NCI-H1048 (cell line): ENCODE measurements at places on chromosomes 12 and 14.

DNA sequence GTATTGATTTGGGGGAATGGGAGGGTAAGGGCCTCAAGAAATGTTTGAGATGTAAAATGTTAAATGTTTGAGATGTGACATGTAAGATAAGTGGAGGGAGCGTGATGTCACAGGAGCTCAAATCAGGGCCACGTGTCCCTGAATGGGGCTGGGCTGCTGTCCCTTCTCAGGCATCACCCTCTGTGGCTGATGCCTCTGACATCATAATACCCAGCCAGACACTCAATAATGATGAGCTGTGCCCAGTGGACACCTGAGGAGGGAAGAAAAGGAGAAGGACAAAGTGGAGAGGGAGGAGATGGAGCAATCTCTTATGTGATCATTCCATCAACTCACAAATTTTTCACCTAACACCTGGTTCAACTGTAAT lies 120.8 kb downstream of the SAMD4A start:
- DNase-seq: no peak

DNA sequence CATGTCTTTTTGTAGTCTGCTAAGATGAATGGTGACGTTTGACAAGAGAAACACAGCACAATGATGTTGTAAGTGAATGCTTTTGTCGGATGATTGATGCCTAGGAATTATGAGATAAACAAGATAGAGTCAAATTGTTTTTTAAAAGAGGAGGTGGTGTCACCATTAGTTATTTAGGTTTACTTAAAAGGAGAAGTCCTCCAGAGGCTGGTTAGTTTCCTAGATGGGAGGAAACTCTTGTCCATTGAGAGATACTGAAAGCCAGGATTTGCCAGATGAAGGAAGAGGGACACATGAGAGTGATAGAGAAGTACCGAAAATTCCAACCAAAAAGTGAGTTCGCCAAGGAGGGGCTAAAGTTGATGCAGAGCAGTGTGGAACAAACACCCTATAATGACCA lies at the start of gene OR10G2:
Gene OR10G2 (minus strand): TSS at position 101 of the 400 bp plus-strand sequence. CDS start 98 bp downstream, at position 3.
- DNase-seq: no peak

- DNase-seq: no peak
Measured at GRCh38 chr14:78524196-78524595, 354.0 kb downstream of the NRXN3 start.

DNA sequence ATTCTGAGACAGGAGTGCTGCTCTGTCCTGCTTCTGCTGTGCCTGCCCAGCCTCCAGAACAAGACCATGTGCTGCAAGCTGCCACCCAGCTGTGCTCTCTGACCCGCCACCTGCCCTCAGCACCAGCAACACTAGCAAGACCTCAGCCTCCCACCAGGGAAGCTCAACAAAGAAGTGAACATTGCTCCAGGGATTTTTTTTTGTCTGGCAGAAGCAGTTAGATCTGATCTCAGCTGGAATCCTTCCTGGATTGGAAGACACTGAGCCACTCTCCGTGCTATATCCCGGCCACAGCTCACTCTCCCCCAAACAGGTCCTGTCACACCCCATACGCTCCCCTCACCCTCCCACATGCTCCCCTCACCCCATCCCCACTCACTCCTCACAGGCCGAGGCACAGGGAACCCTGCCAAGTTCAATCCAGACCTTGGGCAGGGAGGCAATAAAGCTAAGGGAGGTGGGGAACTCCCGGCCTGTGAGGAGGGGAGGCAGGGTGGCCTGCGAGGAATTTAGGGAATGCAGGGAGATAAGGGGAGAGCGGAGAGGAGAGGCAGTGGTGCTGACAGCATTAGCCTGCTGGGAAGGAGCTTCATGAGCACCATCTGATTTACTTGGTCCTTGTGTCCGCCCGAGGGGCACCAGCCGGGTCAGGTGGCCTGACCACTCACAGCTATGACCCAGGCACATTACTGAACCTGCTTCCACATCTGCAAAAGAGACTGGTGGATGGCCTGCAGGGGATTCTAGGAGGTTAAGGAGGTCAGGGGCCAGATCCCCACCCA lies 29.7 kb downstream of the CCDC85C start:
- no peak for DNase-seq

GRCh38 chr12:130716969-130717366 lies 869 bp upstream of the RIMBP2 start:
- no peak for DNase-seq

GRCh38 chr14:26811756-26812305 lies 214.0 kb upstream of the NOVA1 start:
- no peak for DNase-seq

DNA sequence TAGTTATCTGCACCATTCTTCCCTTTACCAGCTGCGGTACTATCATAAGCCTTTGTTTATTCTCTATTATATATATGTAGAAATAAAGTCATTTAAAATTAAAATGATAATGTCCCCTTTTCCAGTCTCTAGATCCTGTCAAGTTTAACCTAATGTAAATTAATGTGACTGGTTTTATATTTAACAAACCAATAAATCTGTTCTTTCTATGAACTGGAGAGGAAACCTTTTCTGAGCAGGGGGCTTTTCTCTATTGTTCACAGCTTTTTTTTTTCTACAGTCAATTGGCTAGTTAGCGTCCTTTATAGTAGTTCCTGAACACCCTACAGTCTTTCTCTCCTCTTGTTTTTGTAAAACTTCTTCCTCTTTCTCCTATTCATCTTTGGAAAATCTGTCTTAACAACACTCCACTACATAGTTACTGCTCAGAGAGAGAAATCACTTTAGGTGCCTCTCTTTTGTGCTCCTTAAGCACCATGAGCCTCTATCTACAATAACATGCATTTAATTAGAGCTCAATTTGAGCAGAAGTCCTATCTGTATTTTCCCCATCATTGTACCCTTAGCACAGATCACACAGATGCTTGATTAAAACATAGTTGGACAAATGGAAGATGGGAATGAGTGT lies 332.6 kb upstream of the SYT1 start:
- DNase-seq: no peak

DNA sequence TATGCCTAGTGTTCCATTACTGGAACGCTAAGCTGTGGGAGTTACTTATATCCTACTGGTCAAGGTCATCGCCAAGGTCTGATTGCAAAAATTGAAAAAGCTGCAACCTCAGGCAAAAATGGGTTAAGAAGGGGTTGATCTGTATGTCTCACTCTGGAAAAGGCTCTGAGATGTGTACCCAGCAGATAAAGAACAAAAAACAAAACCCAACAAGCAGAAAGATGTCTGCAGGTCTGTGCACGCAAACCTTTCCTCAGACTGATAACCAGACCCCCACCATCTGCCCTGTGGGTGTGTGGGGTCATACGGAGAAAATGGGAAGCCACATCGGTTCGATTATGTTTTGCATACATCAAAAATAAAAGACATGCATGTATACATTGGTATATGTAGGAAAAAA lies 56.4 kb downstream of the TESC start:
- DNase-seq: no peak

DNA sequence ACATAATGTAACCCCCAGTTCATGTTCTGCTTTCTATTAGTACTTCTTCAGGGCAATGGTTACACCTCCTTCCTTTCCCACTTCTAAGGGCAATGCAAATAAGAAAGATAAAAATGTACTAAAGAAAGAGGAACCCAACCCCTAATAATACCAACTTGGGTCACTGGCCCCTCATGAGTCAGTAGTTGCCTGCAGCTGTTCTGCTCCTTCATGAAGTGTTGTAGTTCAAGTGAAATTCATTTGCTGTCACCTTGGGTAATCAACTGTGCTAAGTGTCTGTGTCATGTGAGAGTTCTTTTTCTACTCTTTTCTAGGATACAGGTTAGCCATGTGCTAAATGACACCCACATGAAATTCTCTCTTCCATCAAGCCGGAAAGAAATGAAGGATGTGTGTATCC lies 91.8 kb downstream of the PLXNC1 start:
- no peak for DNase-seq

- no peak for DNase-seq
Measured at GRCh38 chr12:85278598-85279448, 1.2 kb upstream of the ALX1 start.

- DNase-seq: no peak
Measured at GRCh38 chr12:47805417-47805816, 14.3 kb downstream of the HDAC7 start.

DNA sequence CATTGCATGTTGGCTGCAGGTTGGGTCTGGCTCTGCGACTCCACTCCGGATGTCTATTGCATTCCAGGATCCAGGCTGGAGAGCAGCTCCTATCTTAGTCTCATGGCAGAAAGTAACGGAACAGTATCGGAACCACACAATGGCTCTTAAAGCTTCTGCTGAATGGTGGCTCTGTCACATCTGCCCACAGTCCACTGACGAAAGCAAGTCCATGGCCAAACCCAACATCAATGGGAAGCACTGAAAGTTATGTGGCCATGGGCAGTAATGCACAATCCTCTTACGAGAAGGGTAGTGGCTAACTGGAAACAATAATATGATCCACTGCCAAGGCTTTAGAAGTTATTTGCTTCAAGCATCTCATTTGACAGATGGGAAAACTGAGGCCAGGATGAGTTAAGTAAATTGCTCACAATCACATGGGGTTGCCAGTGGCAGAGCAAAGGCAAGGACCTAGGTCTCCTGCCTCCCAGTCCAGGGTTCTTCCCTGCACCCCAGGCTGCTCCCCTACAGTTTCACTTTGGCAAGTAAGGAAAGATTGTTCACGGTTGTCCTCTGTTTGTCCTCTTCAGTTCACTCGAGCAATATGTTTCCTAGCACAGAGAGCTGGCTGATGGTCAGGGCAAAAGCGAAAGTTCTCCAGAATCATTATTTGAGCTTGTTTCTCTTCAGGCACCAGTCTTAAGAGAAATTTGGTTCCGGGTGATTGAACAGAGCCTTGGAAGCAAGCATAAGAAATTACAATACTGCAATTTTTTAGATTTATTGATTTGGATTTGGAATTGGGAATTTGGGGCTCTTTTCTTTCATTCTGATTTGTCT lies 54.2 kb downstream of the CKAP4 start:
- DNase-seq: no peak

GRCh38 chr12:52741375-52742195 lies 35.6 kb downstream of the KRT76 start:
- peak; percentile 64 for DNase-seq

- DNase-seq: no peak
Measured at GRCh38 chr12:105559310-105559709, 228.8 kb downstream of the C12orf75 start.

DNA sequence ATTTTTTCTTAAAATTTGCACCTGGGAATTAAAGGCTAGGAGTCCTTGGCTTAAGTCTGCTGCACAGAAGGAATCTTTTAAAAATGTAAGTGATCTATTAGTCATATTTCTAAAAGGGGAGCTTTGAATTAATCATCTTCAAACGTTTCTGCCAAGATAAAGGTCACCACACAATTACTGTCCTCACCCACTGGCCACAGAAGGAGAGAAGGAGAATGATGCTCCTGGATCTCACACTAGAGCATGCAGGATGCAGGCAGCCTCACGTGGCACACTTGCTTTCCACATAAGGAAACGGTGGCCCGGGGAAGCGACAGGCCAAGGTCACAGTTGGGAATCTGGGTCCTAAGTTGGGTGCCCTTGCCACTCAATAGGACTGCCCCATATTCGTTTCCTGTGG lies 16.9 kb downstream of the PLEKHG7 start:
- DNase-seq: no peak

DNA sequence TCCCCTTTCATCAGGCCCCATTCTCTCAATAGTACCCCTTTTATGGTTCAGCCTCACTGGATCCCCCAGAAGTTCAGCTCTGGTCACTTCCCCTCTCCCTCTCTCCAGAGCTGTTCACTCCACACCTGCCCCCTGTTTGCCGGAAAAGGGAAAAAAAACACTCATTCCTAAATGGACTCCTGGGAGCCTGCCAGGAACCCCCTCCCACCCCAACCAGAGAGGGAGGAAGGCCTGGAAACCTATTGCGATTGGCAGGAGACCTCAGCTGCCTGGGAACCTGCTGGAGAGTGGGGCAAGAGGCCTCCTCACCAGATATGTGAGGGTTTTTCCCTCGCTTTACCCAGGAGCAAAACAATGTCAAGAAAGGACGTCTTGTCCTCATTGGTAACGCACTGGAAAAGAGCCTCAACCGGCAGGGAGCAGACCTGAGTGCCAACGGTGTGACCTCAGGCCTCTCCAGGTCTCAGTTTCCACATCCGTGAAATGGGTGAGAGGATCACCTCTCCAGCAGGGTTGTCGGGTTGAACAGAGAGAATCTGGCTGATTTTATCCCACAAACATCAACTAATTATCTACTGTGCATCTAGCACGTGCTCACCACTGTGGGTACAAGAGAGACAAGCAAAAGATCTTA lies 4.6 kb downstream of the DTX1 start:
- DNase-seq: no peak

DNA sequence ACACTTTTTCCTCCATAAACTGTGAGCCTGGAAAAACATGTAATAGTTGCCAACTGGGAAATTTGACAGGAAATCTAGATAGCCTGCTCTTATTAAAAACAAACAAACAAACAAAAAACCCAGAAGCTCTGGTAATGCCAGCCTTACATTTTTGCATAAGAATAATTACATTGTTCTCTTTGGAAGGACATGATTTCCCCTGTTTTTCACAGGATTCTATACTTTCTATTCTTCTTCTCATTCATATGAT lies 137.9 kb downstream of the AEBP2 start:
- no peak for DNase-seq

DNA sequence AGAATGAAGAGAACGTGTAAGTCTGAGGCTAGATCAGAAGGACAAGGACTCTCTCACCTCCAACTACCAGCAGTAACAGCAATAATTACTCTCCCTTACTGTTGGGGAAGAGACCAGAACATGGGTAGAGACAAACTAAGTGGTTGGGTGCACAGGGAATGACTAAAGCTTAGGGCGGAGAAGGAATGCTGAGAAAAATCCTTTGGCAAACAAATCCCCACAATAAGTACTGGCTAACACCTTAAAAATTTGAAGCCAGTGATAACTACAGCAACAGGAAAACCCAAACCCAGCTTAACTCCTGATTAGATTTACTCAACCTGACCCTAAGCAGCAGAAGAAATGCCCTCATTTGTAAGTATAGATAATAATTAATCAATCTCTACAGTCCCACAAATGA lies 759.0 kb downstream of the AACS start:
- DNase-seq: no peak

- no peak for DNase-seq
Measured at GRCh38 chr14:41607304-41607775, 664 bp downstream of the LRFN5 start.

DNA sequence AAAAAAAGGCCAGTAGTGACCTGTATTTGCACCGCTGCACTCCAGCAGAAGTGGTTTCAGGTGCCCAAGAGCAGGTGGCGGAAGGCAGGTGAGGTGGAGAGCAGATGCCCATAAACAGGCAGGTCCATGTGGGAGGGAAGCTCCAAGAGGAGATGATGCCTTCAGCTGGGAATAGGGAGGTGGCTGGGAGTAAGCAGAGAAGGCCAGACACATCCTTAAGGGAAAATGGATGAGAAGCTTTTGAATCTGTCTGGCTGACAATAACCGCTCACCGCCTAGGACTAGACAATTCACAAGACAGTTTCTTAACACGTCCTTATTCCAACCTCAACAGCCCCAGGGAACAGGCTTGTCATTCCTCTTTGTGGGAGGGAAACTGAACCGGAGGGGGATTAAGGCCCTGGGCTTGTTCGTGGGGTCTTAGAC lies 43.9 kb upstream of the PLEKHG6 start:
- no peak for DNase-seq

- DNase-seq: no peak
Measured at GRCh38 chr14:75389679-75390078, 38.1 kb upstream of the JDP2 start.

- DNase-seq: no peak
Measured at GRCh38 chr12:52539083-52539820, 13.7 kb downstream of the KRT71 start.

- no peak for DNase-seq
Measured at GRCh38 chr12:2553388-2554126, 241.2 kb upstream of the FKBP4 start.

GRCh38 chr12:87142342-87142741 lies 886.2 kb upstream of the MGAT4C start:
- DNase-seq: no peak
